Brain pericyte (primary cell): ENCODE measurements at places on chromosomes 13 and 19.

DNA sequence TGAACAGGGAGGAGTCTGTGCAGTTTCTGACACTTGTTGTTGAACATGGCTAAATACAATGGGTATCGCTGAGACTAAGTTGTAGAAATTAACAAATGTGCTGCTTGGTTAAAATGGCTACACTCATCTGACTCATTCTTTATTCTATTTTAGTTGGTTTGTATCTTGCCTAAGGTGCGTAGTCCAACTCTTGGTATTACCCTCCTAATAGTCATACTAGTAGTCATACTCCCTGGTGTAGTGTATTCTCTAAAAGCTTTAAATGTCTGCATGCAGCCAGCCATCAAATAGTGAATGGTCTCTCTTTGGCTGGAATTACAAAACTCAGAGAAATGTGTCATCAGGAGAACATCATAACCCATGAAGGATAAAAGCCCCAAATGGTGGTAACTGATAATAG, 16.1 kb downstream of the CEACAM6 start:
- DNase-seq, result no peak

- DNase-seq, result no peak
Measured at GRCh38 chr19:29385191-29385795, 140.5 kb upstream of the VSTM2B start.

DNA sequence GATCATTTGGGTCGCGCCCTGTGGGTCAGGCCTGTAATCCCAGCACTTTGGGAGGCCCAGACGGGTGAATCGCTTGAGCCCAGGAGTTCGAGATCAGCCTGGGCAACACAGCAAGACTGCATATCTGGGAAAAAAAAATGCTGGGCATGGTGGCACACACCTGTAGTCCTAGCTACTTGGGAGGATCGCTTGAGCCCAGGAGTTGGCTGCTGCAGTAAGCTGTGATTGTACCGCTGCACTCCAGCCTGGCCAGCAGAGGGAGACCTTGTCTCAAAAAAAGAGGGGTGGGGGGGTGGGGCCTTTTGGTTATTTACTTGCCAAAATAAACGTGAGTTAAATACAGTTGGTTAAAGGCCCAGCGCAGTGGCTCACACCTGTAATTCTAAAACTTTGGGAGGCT, 9.8 kb upstream of the ZNF544 start:
- no peak for DNase-seq

DNA sequence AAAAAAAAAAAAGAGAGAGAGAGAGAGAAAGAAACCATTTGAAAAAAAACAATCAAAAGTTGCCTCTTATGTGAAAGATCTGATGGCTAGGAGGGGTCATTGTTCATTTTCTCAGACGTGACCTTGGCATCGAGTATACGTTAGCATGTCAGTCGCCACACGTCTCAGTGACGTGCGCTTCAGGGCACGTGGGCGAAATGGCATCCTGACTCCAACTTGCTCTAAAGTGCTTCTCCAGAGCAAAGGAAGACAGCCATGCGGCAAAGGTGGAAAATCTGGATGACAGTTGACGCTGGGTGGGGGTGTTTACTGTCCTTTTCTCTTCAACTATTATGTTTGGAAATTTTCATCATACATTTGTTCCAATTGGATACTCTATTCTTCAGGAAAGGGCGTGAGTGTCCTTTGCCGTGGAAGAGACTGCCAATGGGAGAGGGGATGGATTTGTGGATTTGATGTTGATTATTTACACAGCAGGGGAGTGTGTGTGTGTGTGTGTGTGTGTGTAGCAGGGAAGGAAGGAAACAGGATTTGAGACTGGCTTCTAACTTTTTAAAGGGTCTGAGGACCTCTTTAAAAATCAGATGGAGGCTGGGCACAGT, 25.0 kb downstream of the KLF2 start:
- no peak for DNase-seq

GRCh38 chr13:21256891-21257290, 80.4 kb downstream of the MRPL57 start:
- no peak for DNase-seq

DNA sequence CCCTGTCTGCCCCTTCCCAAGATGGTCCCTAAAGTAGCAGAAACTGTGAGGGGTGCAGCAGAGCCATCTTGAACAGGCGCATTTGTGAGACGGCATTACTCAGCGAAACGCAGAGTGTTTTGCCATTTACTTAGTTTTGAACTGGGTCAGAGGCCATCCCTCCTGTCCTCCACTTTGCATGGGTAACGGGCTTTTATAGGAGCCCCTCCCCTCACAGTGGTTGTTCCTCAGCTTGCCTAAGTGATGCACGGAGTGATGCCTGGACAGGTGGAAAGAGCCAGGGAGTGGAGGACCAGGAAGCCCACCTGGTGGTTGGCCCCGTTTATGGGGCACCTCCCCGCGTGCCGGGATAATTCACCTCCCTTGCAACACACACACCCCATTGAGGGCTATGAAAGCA, 68.0 kb upstream of the C1QTNF9 start:
- no peak for DNase-seq

DNA sequence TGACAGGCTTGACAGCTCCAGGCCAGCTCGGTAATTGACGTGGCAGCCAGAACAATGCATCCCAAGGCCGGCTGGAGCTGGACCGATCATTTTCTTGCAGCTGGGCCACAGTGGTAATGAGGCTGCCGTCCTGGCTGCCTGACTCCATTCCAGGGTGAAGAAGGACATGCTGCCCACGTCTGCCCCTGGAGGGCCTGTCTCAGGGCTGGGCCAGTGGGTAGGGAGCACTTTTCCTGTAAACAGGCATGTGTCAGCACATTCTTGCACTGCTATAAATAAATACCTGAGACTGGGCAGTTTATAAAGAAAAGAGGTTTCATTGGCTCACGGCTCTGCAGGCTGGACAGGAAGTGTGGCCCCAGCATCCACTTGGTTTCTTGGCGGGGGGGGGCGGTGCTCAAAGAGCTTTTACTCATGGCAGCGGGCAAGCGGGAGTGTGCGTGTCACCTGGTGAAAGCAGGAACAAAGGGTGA, 38.1 kb upstream of the KCTD15 start:
- no peak for DNase-seq

- DNase-seq, result no peak
Measured at GRCh38 chr13:29921542-29921941, 71.1 kb upstream of the UBL3 start.

DNA sequence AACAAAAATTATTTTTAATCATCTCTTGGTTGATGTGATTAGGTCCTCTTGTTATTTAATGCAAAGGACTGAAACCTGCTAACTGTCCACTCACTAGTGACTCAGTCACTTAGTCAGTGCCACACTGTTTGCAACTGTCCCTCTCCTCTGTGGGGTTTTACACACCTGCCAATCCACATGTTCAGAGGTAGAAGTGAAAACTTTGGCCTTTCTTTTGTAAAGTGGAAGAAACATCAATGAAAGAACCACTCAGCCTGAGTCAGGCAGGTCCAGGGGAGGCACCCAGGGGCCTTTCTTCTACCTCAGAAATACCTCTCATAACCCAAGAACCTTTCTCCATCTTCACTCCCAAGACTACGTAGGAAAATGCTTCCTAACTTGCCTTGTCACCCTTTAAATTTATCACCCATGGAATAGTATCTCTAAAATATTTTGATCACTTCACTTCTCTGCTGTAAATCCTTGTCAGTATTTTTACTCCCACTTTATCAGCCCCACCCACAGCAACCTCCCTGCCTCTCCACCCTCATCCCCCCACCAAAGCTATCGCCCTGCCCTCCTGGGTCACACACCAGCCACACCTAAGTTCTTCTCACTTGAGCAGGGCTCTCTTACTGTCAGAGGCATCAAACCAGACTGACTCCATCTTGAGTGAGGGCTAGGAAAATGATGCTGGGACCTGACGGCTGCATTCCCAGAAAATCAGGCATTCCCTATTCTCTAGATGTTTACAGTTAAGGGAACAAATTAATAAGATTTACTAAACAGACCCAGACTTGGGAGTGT, 29.6 kb upstream of the EEF1AKMT1 start:
- DNase-seq, result no peak

DNA sequence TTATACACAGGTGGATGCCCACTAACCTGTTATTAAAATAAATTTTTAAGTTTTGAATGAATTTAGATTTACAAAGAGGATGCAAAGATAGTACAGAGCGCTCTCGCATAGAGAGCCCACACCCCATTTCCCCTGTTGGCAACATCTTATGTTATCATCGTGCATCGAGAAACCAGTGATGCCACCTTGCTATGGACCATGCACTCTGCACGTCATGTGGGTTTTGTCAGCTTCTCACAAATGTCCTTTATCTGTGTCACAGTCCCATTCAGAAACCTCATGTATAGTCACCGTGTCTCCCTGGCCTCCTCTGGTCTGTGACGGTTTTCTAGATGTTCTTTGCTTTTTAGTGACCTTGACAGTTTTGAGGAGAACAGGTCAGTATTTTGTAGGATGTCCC, 60.0 kb downstream of the ING1 start:
- DNase-seq, result no peak

DNA sequence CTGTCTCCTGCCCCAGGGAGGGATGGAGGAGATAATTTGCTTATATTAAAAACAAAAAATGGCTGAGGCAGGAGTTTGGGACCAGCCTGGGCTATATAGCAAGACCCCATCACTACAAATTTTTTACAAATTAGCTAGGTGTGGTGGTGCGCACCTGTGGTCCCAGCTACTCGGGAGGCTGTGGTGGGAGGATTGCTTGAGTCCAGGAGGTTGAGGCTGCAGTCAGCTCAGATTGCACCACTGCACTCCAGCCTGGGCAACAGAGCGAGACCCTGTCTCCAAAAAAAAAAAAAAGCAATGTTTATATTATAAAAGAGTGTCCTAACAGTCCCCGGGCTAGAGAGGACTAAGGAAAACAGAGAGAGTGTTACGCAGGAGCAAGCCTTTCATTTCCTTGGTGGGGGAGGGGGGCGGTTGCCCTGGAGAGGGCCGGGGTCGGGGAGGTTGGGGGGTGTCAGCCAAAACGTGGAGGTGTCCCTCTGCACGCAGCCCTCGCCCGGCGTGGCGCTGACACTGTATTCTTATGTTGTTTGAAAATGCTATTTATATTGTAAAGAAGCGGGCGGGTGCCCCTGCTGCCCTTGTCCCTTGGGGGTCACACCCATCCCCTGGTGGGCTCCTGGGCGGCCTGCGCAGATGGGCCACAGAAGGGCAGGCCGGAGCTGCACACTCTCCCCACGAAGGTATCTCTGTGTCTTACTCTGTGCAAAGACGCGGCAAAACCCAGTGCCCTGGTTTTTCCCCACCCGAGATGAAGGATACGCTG, 184.0 kb downstream of the KDM4B start:
- no peak for DNase-seq

GRCh38 chr19:525857-526419, 5.6 kb upstream of the CDC34 start:
- no peak for DNase-seq

DNA sequence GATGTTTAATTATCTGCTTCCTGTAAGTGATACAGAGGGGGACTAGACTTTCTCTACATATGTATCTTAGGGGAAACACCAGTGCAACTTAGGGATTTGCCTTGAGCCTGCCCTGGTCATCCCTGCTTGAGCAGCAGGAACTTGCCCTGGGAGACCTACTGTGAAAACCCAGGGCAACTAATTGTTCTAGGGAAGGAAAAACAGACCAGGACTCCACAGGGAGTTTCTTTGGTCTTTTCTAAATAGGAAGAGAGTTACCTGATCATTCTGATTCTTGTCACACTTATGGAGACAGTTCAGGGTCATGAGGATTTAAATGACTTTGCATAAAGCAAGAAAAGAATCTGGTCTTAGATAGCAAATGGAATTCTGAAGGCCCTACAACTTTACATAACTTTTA, 89.1 kb downstream of the WASF3 start:
- no peak for DNase-seq

DNA sequence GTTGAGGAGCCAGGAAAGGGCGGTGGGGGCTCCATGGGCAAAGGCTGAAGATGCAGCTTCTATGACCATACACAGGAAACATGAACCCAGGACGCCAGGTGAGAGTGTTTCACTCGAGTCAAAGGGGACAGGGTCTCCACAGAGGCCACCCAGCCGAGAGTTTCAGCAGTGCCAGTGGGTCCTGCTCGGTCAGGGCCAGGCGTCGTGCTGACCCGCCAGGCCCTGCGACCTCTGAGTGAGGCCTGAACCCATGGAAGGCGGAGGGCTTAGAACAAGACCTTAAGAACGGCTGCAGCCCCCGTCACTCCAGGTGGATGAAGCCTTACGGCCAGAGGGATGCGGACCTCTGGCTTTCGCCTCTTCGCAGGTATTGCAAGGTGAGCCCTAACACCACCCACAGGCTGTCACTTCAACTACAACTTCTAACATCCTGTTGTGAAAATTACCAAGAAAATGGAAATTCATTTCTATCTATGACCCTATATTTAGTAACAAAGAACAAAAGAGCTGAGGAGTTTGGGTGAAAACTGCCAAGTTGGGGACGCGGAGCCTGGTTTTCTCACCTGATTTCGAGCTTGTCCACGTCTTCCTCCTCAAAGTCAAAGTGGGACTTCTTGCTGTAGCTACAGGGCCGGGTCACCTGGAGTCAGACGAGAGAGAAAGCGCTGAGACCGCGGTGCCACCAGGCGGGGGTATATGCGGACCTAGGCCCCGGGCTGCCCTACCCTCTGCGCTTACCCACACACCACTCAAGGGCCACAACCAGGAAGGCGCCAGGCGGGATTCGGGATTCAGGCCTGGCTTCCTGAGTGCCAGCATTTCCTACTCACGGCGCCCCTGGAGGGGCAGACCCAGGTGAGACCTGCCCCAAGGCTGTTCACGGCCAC, 50.1 kb upstream of the C13orf46 start:
- DNase-seq, result no peak

GRCh38 chr13:108273429-108274118, 4.1 kb downstream of the TNFSF13B start:
- DNase-seq, result no peak

DNA sequence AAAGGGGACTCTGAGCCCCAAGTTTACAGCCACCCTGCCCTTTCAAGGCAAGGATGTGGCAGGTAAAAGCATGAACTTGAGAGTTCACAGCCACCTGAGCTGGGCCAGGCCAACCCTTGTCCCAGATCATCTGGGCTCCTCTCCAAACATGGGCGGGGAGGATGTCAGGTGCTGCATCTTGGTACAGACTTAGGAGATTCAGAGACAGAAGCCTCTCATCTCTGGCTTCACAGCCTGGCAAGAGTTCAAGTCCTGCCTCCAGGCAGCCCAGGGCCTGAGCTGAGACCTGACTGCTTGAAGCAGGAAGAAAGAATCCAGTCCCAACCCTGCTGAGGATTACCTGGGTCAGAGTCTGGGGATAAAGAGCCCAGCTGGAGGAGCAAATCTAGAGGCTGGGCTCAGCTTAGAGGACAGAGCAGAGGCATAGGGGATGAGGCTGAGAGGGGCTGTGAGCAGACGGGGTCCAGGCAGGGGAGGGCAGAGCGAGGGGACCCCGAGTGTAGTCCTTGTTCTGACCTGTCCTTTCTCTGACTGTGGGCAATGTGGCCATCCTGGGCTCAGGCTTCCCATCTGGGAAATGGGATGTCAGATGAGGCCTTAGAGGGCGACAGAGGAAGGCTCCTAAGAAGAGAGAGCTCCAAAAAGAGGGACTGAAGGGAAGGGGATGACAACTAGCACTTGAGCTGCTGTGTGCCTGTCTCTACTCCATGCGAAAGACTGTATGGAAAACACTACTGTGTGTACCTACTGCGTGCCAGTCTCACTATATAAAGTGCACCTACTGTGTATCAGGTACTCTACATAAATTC, 6.6 kb upstream of the OR10H5 start:
- DNase-seq, result no peak

GRCh38 chr19:47699360-47699917, 13.8 kb upstream of the EHD2 start:
- DNase-seq, result no peak

- DNase-seq, result no peak
Measured at GRCh38 chr19:6066661-6067646, 43.3 kb downstream of the RFX2 start.

- peak; percentile 41 for DNase-seq
Measured at GRCh38 chr19:48837051-48837524, 797 bp upstream of the HSD17B14 start.
